Suppressor macrophage treated with lipopolysaccharide for 1 hour (primary cell): ENCODE measurements at places on chromosomes 11 and 22.
A peak's percentile ranks its signal among the peaks of the same experiment; 100 is the strongest.

- no peak for DNase-seq
Observed at GRCh38 chr11:124716591-124716990, 23.2 kb upstream of the NRGN start.

- peak; percentile 60 for DNase-seq
Observed at GRCh38 chr22:43129426-43130425, 13.5 kb downstream of the MCAT start.

- DNase-seq, result no peak
Observed at GRCh38 chr11:97687111-97687510, 1297.3 kb downstream of the JRKL start.

- no peak for DNase-seq
Observed at GRCh38 chr11:100639140-100639539, 47.9 kb upstream of the ARHGAP42 start.

DNA sequence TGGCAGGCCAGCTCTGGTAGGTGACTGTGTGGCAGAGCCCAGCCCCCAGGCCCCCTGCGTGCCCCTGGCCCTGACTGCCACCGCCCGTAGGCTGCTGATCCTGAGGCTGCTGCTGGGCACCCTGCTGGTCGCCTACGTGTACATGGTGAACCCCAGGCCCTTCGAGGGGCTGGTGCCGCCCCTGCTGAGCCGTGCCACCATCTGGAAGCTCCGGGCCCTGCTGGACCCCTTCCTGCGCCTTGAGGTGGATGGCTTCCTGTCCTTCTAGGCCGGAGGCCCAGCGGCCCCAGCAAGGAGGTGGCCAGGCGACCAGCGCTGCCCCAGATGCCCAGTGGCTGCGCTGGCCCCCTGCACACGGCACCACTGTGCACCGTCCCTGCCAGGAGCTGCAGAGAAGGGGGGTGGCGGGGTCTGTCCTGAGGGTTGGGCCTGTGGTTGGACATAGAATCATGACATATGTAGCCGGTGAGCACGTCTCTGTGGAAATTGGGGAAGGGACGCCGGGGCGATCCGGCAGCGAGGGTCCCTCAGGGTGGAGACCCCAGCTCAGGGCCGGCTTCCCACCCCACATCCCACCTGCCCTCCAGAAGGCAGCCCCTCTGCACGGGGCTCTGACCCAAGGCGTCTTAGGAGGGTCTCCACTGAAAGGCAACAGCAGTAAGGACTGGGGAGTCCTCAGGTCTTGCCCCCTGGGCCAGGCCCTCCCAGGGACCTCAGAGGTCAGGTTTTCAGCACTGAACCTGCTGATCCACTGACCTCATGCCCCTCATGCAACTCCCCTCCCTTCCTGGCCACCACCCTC is 185.4 kb downstream of the IGLL1 start:
- DNase-seq, result no peak

- DNase-seq, result no peak
Observed at GRCh38 chr11:36233204-36233603, 56.0 kb downstream of the COMMD9 start.

DNA sequence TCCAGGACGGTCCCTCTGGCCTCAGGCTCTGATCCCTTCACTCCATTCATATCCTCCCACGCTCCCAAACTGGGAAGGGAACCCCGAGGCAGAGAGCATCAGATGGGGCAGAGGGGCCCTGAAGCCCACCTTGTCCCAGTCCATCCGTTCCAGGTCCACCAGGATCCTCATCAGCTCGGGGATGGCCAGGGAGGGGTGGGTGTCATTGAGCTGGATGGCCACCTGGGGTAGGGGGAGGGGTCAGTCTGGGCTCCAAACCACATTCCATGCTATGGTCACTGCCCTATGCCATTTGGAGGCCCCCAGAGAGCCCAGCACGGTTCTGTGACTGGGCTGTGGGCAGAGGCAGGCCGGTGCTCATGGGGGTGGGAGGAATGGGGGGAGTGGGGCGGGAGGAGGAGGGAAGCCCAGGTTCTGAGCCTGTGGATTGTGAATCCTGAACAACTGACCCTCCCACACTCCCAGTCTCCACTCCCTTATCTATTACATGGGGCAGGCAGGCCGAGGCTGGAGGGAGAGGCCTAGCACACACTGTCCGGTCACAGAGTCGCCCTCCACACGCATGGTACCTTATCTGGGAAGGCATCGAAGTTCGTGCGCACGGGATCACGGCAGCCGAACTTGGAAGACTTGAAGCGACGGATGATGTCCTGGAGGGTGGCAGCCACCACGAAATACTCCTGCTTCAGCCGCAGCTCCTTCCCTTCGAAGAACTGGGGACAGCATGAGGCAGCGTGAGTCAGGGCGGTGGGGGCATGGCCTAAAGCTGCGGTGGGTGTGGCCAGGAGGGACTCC is 5.5 kb downstream of the PYGM start:
- no peak for DNase-seq

DNA sequence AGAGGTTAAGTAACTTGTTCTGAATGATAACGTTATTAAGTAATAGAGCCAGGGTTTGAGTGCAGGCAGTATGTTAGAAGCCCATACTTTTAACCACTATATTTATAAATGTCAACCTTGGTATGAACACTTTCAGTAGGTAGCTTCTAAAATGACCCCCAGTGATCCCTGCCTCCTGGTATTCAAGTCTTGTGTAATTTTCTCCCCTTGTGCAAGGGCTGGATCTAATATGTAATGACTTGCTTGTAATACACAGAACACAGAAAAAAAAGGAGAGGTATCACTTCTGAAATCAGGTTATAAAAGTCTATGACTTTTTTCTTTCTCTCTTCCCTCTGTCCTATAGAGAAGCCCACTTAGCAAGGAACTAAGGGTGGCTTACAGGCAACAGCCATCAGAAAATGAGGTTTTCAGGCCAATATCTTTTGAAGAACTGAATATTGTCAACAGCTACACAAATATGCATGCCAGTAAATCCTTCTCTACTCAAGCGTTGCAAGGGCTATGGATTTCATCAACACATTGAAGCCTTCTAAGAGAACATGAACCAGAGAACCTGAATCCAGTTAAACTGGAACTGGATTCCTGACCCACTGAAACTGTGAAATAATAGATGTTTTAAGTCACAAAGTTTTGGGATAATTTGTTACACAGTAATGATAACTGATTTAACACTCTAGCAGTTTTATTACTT is 712.3 kb downstream of the METTL15 start:
- no peak for DNase-seq
